Naive thymus-derived CD4-positive, alpha-beta T cell (primary cell): ENCODE measurements at places on chromosomes 13 and 19. TPM values are rescaled to one million over a fixed set of nuclear protein-coding genes. Genes with fewer than 3 reads are reported as not detected.
A peak's percentile ranks its signal among the peaks of the same experiment; 100 is the strongest.

DNA sequence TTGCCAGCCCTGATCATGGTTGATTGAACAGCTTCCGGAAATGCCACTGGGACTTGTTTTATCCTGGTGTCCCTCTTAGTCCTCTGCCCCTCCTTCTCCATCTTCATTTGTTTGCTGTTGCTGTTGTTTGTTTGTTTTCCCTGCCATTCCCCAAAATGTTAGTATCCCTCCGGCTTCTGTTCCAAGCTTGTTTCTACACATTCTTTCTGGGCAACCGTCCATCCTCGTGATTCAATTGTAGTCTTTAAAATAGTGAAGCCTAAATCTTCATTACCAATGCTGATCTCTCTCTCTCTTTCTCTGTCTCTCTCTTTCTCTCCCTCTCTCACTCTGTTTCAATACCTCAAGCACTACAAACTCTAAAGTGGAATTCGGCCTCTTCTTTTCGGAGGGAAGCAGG is 649.3 kb upstream of the ARGLU1 start:
- DNase-seq = no peak

Gene CAMSAP3
- total RNA-seq = not detected

DNA sequence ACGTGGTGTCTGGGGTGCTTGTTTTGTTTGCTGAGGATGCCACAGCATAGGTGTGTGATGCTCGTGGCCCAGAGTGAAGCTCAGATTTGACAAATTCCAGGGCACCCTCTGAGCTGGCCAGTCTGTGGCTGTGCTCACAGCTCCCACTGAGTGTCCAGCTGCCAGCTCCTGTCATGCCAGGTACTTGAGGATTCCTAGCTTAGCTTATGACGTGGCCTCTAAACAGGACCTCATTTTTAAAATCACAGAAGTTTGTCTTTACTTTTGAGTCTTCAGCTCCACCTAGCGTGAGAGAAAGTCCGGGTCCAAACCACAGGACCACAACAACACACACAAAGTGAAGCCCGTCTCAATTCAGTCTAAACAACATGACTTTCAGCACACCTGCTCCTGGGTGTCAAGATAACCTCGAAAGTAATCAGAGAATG is 117.3 kb downstream of the RAB20 start:
- DNase-seq = no peak

DNA sequence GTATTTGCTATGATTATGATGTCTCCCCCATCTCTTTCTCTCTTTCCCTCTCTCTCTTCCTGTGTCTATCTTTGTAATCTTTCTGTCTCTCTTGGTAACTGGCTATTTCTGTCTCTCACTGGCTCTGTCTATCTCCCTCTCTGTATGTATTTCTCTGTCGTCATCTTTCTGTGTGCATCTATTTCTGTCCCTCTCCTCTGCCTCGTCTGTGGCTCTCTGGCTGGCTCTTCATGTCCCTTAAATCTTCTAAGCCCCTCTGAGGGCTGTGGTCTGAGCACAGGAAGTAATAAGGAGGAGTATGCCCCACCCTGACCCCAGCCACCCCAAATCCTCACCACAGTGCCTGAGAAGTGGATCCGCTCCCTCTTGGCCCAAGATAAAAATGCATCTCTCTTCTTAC is 104.4 kb downstream of the DNAJC15 start:
- DNase-seq = no peak

DNA sequence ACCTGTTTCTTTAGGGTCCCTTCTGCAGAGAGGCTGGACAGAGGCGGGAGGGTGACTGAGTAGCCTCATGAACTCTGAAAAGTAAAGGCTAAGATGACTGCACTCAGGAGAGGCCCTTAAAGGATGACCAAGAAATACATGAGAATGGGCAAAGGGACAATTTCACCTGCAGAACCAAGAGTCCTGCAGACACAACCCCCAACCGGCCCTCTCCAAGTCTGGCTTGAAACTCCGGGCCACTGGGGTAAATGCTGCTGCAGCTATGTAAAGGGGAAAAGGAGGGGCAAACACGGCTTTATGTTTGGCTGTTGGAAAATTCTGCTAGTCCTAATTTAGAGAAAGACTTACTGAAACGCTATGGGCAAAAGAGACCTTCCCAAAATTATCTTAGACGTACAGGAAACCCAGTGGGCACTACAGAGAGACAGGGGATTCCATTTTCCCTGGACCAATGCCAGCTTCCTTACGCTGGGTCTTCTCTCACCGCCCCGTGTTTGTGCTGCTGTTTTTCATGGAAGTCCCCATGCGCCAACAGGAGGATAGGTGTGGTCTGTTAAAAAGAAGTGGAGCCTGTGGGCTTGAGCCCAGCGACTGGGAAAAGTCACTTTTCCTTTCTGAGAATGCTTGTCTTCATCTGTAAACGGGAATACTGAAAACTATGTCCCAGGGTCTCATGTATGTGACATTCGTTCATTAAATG is 10.6 kb downstream of the COL4A2 start:
- DNase-seq = no peak

DNA sequence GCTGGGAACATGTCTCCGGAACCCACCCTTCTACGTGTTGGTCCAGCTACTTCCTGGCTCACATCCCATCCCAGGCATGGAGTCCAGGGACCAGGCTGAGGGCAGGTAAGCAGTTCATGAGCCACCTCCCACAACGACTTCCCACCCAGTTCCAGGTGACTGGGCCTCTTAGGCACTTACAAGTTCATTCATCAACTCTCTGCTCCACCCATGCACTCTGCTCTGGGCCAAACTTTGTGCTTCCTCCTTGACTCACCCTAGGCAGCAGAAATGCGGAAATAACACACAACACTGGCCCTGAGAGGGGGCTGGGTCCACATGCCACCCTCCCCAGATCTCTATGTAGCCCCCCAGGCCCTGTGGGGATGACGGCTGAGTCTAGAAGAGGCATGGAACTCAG is 20.5 kb downstream of the IQCN start:
- DNase-seq = no peak

DNA sequence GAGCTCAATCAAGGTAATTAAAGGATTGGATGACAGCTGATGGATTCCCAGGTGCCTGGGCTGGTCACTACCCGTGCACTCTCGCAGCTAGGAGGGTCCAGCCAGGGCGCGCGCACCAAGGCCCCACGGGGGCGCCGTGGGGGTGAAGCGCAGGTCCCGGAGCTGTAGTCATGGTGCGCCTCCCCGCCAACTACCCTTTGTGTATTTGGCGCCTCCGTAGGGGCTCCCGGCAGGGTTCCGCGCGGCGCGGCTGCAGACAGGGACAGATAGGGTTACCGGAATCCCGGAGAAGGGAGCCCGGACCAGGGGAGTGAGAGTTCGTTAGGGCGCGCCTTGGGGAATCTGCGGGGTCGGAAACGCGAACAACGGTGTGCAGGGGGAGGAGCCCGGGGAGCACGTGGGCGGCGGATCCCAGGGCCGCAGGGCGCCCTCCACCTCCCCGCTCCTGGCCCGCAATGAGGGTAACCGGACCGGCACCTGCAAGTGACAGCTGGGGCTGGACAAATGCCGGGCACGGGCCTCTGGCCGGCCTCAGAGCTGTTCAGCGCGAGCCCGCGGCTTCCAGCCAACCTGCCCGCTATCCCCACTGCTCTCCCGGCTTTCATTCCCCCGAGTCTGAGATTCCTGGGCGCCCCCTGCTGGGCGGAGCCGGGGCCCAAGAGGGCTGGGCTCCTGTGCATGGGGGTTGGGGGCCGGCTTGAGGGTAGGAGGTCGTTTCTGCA is 3.4 kb upstream of the PRAM1 start:
- DNase-seq = peak; percentile 80

- no peak for DNase-seq
Measured at GRCh38 chr13:40163066-40164000, 503.1 kb downstream of the FOXO1 start.

Gene ZNF254
- total RNA-seq = 10.8 and 12.0 TPM in 2 replicates

GRCh38 chr13:113125506-113126264 is 3.1 kb downstream of the F10 start:
- DNase-seq = no peak

Gene SIRT2
- total RNA-seq = 47.2 and 54.0 TPM in 2 replicates

DNA sequence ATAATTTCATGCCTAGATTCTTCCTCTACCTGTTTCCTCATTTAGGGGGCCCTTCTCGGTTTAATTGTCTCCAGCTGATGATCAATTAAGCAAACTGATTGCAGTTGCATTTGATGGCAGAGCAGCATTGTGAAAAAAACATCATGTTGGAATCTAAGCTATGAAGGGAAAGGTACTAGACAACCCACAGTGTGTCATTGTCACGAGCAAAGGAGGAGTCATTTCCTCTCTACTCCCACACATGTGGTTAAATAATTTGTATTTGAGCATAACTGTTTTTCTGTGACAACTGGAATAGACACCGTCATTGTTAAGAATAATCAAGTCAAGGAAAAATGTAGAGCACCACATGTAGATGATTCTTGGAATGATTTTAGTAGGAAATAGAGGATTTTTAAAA is 240.3 kb downstream of the DCT start:
- peak; percentile 35 for DNase-seq

- DNase-seq = no peak
Measured at GRCh38 chr19:1616396-1616795, 11.1 kb upstream of the UQCR11 start.

Gene MBD3L2
- not detected for total RNA-seq

Gene PDX1
- total RNA-seq = not detected

DNA sequence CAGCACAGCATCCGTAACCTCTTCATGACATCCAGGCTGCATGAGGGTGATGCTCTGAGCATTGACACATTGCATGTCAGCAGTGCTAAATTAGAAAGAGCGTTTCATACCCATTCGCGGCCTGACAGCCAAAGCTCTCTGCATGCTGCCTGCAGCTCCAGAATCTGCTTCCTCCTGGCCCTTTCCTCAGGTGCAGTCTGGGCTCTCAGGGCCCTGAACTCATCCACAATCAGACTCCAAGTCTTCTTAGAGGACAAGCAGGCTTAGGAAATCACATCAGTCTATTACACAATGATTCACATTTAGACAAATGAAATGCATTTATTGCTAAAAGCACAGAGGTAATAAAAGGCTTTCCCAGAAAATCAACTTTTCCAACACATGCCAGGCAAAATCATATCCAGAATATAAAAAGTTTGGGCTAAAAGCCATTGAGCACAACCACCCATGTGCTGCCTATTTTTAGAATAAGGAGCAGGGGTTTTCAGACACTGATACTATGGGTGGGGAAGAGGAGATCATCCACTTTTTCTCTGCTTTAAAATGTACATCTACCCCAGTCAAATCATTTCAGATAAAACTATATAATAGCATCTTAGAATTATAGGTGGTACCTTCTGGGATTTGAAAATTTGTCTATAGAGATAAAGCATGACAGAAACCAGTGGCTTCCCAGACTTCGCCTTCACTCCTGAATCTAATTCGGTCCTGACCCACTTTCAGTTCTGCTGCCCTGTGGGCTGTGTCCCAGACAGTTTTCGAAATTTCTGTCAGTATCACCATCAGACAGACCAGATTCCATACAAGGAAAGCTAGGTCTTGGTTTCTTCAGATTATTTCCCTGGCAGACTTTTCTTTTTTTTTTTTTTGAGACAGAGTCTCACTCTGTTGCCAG is 109.3 kb downstream of the COL4A2 start:
- no peak for DNase-seq
